ENCODE measurements at places on chromosomes 11 and 22.

- DNase-seq = no peak
Observed at GRCh38 chr22:31344578-31345330, 1.4 kb downstream of the PATZ1 start.

GRCh38 chr11:83272627-83273026, 13.5 kb downstream of the CCDC90B start:
- DNase-seq = no peak

DNA sequence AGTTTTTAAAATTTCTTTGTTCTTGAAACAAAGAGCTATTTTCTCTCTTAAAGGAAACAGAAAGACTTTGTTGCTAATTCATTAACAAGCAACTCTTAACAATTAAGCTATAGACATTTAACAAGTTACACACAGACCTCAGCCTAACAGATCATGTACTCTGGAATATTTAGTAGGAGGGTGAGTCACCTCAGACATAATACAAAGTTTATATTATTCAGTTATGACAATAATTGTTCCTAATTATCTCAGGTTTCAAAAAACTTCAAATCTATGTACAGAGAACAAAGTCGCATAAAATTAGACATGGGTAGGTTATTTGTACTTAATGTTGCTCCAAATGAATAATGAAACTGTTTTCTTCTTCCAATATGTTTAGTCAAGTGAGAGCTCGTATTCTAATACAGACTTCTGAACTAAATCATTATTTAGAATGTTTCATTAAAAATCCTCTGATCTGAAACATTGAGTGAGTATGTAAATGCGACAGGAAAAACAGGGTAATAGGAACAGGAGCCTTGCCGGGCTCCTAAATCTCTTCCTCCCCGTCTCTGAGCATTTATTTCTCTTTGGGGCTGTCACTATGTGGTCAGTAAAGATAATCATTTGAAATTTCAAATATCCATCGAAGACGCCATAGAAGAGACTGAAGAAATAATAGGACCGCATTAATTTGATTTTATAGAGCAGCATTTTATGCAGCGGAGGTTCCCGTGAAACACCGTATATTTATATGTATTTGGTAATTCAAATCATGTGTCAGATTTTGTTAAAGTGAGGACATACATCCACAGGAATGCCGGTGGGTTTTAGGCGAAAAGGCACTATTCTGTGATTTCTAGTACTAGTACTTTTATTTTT, 8.7 kb upstream of the BARX2 start:
- no peak for DNase-seq

- DNase-seq = no peak
Observed at GRCh38 chr11:79308429-79308828, 132.4 kb downstream of the TENM4 start.

GRCh38 chr11:69925366-69926196, 106.4 kb upstream of the FGF3 start:
- no peak for DNase-seq

GRCh38 chr11:75849894-75850293, 34.9 kb downstream of the UVRAG start:
- no peak for DNase-seq

- DNase-seq = no peak
Observed at GRCh38 chr11:49505231-49505630, 296.8 kb upstream of the FOLH1 start.

GRCh38 chr11:71302911-71303310, 50.5 kb upstream of the SHANK2 start:
- no peak for DNase-seq

- DNase-seq = no peak
Observed at GRCh38 chr11:34314936-34315335, 42.9 kb downstream of the ABTB2 start.

- DNase-seq = no peak
Observed at GRCh38 chr11:35663408-35663702, 780 bp downstream of the TRIM44 start.

DNA sequence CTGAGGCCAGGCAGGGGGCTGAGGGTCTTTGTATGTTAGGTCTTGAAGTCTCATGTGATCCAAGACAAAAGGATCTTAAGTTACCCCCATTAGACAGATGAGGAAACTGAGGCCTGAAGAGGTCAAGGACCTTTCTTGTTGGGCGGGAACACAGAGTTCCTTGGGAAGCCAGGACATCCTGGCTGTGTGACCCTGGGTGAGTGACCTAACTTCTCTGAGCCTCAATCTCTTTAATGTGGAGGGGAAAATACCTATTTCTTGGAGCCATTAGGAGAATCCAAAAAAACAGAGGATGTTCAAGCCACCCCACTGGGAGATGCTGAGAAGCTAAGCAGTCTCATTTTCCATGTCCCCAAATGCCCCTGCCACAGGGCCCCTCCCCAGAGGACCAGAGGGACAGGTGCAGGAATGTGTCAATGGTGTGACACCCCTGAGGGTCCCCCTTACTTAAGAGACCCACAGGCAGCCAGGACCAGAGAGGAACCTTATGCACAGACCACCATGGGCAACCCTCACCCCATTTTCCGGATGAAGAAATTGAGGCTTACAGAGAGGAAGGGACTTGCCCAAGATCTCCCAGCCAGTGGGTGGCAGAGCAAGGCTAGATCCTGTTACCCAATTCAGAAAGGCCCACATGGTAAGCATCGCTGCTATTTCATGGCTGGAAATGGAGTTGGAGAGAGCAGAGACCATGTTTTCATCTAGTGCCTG, 8.0 kb downstream of the RAC2 start:
- no peak for DNase-seq

GRCh38 chr11:128532572-128533091, 54.7 kb downstream of the ETS1 start:
- DNase-seq = no peak

DNA sequence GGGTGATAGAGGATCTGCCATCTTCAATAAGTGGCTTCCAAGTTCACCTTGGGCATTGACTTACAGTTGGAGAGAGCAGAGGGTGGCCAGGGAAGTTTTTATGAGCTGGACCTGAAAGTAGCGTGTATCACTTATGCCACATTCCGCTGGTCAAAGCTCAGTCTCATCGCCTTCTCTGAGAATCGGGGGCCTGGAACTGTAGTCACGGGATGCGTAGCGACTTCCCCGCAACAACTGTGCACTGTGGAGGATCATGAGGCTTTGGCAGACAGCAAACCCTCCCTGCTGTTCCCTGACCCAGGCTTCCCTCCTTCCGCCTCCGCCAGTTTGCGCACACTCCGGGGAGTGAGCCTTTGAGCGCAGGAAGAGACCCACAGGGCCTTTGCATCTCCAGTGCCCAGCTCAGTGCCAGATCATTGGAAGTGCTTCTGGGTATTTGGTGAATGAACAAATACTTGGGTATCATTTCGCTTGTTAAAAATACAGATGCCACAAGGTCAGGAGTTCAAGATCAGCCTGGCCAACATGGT, 95.5 kb downstream of the CEP164 start:
- DNase-seq = no peak

DNA sequence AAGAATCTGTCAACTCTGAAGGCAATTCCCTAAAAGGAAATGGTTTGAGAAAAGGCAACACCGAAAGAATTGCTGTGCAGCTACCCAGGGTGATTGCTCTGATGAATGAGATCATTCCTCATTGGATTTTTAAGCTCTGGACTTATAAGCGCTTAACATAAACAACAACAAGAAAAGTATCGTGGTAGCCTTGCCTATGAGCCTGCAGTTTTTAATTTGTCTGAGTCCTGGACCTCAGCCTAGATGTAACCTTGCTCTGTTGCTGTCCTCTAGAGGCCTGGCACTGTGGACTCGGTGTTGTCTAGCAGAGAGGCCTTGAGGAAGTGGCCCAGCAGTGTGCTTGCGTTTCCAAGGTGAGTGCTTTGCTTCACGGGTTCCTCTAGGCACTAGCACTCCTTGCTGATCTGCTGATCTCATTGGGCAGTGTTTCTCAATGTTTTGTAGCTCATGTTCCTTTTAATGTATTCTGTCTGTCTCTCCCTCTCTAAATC, 20.4 kb downstream of the CCDC81 start:
- DNase-seq = no peak

- no peak for DNase-seq
Observed at GRCh38 chr11:70747921-70748320, 349.6 kb downstream of the CTTN start.

DNA sequence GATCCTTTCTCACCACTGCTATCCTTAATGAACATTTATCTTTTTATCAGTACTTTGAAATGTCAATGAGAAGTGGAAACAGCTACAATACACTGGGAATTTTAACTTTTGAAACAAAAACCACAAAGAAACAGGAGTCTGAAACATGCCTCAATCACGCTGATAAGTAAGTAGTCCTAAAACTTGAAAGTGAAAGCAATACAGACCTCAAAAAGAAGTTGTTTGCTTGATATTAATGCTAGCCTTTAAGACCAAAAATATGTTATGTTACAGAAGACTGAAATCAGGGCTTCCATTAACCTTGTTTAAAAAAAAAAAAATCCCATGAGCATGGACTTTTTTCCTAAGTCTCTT, 21.3 kb downstream of the PHF21A start:
- no peak for DNase-seq

- no peak for DNase-seq
Observed at GRCh38 chr11:123429913-123430720, at the start of gene GRAMD1B. GRAMD1B (plus strand) TSS chr11:123430269; CDS start chr11:123430793, 524 bp downstream.

GRCh38 chr22:27829620-27830019, 28.1 kb upstream of the MN1 start:
- DNase-seq = no peak

DNA sequence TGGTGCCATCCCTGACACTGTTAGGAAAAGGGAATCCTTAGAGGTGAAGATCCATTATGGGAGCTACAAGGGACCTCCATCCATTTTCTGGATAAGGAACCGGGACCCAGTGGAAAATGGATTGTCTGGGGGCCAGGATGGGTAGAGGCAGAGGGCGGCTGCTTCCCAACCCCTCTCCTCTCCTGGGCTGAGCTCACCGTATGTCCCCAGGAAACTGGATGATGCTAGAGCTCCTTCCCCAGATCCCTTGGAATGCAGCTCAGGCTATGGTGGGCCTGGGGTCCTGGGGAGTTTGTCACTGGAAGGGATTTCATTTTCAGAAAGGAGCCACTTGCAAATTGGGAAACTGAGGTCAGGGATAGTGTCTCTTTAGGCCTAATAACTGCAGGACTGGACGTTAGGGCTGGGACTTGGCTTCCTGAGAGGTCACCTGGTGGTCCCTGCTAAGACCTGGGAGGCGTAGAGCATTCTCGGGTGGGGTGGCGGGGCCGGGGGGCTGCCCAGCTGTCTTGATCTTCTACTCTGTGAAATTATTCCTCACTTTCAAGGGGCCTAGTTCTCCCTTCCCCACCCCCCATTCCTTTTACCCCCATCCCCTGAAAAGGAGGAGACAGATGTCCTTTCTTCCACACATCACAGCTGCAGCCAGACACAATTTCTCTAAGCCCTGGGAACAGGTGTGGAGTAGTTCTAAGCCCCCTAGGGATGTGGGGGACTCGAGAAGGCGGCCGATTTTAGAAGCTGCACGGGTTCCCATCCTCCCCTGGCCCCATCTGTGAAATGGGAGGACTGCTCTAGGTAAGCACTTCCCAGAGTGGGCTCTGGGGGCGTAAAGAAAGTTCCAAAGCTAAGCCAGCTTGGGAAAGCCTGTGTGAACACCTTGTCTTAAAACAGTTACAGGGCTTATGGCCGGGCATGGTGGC, 99.8 kb downstream of the PKNOX2 start:
- no peak for DNase-seq

DNA sequence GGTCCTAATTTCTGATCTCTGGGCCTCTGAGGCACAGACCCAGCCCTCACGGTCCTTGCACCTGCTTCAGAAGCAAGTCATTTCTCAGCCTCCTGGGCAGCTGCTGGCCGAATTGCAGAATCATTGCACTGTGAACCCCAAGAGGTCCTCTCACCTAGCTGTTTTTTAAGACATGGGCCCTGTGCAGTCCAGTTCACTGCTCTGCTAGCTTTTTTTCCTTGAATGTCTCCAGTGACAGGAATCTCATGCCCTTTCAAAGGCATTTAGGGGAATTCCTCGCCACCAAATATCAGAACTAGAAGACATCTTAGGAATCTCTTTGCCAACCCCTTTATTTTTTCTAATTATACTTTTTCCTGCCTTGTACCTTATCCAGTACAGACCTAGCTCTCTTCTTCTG, 35.6 kb upstream of the TP53I11 start:
- DNase-seq = no peak

DNA sequence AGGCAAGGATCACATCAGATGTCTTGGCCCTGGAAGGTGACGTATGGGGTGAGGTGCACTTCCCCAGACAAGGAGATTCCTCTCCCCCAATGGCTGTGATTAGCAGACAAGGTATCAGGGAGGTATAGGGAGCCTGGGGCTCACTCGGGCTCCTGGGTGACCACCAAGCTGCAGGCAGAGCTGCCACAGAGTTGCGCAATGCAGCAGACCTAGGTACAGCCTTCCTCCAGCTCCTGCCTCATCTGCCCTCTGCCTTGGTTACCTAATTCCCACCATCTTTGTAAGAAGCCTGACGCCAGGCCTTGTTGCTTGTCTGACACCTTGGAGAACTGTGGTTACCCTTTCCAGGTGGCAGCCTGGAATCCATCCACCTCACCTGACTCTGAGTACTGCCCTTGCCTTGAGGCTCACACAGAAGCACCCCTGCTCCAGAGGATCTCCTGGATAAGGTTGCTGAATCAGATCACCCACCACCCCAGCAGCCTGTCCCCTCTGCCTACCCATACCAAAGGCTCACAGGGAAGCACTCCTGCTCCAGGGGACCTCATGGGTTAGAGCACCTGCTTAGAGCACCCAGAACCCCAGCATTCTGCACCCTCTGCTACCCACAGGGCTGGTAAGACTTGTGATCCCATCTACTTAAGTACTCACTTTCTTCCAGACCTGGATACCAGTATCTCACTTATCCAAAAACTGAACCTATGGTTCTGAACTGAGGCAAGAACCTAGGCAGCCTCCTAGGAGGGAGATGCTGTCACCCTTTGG, 40.4 kb downstream of the GAB4 start:
- DNase-seq = no peak

DNA sequence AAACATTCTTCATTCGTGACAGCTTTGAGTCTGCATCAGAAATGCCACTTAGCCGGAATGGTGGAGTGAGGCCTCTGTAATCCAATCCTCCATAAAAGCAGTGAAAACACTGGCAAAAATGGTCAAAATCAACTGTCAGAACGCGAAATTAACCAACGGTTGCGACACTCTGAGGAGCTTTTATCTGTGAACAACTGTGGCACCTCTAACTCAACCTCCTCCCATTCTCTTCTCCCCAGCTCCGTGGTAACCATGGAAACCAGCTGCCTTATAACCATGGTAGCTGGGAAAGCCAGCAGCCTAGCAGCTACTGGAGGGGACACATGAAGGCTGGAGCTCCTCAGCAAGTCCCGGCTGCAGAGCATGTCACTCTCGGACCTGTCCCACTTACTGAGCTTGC, 20.3 kb downstream of the AP2A2 start:
- DNase-seq = no peak

DNA sequence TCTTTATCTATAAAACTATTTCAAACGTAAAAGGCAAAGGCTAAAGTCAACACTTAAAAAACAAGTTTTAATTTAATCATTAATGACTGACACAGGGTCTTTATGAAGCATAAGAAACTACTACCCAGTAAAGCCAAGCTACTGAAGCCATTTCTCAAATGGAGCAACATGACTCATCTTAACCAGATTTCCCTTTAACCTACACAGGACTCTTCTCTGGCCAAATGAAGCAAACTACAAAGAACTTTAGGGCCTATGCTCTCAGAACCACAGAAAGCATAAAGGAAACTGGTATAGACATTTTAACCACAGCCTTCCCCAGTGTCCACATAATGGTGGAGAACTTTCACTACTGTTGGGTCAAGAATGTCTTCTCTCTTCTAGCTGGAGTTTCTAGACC, 34.7 kb downstream of the ALG9 start:
- no peak for DNase-seq

Data from CMK (cell line).